ENCODE measurements at places on chromosomes 1 and 21. TPM values are rescaled to one million over a fixed set of nuclear protein-coding genes. Genes with fewer than 3 reads are reported as not detected.

The RPRD2 gene
- 24.4 TPM for total RNA-seq

- no peaks in the 10 kb centered on the region for H3K4me1 ChIP-seq
- H3K27ac ChIP-seq = no peak overlapping the region
- no peaks in the 10 kb centered on the region for H3K36me3 ChIP-seq
- no peaks in the 10 kb centered on the region for H3K27me3 ChIP-seq
- no peak for DNase-seq
- H3K4me3 ChIP-seq = no peak overlapping the region
Measured at GRCh38 chr1:3114131-3114744, 45.2 kb downstream of the PRDM16 start.

DNA sequence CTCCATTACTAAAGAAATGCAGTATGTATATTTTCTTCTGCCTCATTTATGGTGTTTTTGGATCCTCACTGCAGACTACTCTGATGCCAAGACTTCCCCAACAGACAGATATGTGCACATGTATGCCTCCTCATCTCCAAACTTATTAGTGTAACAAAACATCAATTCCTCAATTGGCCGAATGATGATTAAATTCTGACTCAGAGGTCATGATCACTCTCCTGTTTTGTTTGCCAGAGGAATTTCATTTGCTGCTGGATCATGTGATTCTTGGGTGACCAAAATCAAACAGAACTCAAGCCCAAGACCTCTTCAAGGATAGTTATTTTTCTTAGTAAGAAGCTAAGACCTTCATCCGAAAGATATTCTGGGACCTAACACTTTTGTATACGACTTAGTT is 227.6 kb downstream of the LMO4 start:
- H3K4me3 ChIP-seq = no peak overlapping the region
- peaks cover 3% of the 10 kb centered on the region for H3K27me3 ChIP-seq
- no peak for DNase-seq
- H3K27ac ChIP-seq = no peak overlapping the region
- H3K4me1 ChIP-seq = no peaks in the 10 kb centered on the region

- peaks cover 4% of the 10 kb centered on the region for H3K27me3 ChIP-seq
- peaks cover 5% of the 10 kb centered on the region for H3K4me1 ChIP-seq
Measured at GRCh38 chr1:160370561-160371345, 3.9 kb downstream of the NHLH1 start.

- H3K27ac ChIP-seq = no peak overlapping the region
- H3K4me3 ChIP-seq = no peak overlapping the region
- no peak for DNase-seq
Measured at GRCh38 chr1:16010837-16011236, 6.8 kb downstream of the SRARP start.

GRCh38 chr1:61301824-61302657 is 219.7 kb downstream of the NFIA start:
- peak overlapping the region; percentile 84 for H3K27ac ChIP-seq
- peaks cover 2% of the 10 kb centered on the region for H3K27me3 ChIP-seq
- peak; percentile 16 for DNase-seq
- H3K4me1 ChIP-seq = peaks cover 34% of the 10 kb centered on the region

The RNU1-1 gene
- 3,041 TPM for total RNA-seq

GRCh38 chr1:26536521-26536920 is 7.0 kb downstream of the RPS6KA1 start:
- DNase-seq = no peak
- peaks cover 68% of the 10 kb centered on the region for H3K4me1 ChIP-seq
- no peaks in the 10 kb centered on the region for H3K27me3 ChIP-seq
- H3K36me3 ChIP-seq = peaks cover 16% of the 10 kb centered on the region
- H3K27ac ChIP-seq = no peak overlapping the region
- no peak overlapping the region for H3K4me3 ChIP-seq

The FNDC5 gene
- not detected for total RNA-seq

- no peaks in the 10 kb centered on the region for H3K4me1 ChIP-seq
- no peaks in the 10 kb centered on the region for H3K36me3 ChIP-seq
- no peak for DNase-seq
Measured at GRCh38 chr21:28427394-28428022, 565.2 kb downstream of the LTN1 start.

The CCDC181 gene
- not detected for total RNA-seq

The NBPF4 gene
- not detected for total RNA-seq

The SPATA1 gene
- total RNA-seq = 1.2 TPM

The ADGRB2 gene
- total RNA-seq = 0.13 TPM

The PIGR gene
- total RNA-seq = not detected

GRCh38 chr1:47161298-47162040 is 24.2 kb downstream of the CYP4A22 start:
- no peaks in the 10 kb centered on the region for H3K36me3 ChIP-seq
- DNase-seq = no peak
- no peak overlapping the region for H3K27ac ChIP-seq
- H3K4me1 ChIP-seq = no peaks in the 10 kb centered on the region
- H3K27me3 ChIP-seq = peaks cover 11% of the 10 kb centered on the region

DNA sequence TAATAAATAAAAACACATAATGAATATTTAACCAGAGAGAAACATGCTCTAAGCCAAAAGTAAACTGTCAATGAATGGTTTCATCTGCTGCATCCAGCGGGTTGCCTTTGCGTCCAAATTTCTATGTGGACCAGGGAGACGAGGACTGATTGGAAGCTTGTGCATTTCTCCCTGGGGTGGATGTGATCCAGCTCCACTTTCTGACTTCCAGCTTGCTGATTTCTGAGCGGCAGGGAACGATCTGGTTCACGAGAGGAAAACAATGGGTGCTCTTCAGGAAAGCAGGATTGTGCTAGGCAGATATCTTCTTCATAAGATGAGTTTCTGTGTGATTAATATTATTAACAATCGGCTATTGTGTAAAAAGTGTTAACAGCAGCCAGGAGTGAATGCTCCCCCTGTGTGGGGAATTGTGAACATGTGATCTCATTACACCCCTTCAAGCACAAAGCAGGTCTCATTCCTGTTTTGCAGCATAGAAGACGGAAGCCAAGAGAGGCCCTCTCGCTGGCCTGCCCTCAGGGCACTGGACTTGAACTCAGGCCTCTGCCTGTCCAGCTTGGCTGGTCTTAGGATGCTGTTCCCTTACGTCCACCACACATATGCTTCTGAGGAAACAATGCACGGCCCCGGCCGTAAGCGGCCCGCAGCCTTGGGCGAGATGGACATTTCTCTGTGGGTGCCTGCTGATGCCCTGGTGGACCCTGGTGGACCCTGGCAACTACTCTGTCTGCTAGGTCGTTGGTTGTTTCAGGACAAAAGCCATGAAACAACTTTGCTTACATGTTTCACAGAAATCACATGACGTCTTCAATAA is 183.4 kb upstream of the C1orf174 start:
- H3K4me3 ChIP-seq = no peak overlapping the region
- no peaks in the 10 kb centered on the region for H3K27me3 ChIP-seq
- no peaks in the 10 kb centered on the region for H3K4me1 ChIP-seq
- no peak overlapping the region for H3K27ac ChIP-seq
- no peak for DNase-seq

DNA sequence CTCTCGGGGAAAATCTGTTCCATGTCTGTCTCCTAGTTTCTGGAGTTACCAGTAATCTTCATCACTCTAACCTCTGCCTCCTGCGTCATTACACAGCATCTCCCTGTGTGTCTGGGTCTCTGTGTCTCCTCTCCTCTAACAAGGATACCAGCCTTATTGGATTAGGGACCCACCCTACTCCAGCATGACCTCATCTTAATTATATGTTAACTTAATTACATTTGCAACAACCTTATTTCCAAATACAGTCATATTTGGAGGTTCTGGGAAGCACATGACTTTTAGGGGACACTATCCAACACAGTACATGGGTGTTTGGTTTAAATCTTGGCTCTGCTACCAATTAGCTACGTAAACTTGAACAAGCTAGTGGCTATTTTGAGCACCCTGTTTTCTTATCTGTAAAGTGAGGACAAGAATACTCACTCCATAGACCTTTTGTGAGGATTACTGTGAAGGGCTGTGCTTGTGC is 83.9 kb upstream of the SGIP1 start:
- no peaks in the 10 kb centered on the region for H3K36me3 ChIP-seq
- no peak for DNase-seq
- H3K4me3 ChIP-seq = no peak overlapping the region

The E2F2 gene
- 33.5 TPM for total RNA-seq
